ENCODE measurements at places on chromosomes 16 and 17.

DNA sequence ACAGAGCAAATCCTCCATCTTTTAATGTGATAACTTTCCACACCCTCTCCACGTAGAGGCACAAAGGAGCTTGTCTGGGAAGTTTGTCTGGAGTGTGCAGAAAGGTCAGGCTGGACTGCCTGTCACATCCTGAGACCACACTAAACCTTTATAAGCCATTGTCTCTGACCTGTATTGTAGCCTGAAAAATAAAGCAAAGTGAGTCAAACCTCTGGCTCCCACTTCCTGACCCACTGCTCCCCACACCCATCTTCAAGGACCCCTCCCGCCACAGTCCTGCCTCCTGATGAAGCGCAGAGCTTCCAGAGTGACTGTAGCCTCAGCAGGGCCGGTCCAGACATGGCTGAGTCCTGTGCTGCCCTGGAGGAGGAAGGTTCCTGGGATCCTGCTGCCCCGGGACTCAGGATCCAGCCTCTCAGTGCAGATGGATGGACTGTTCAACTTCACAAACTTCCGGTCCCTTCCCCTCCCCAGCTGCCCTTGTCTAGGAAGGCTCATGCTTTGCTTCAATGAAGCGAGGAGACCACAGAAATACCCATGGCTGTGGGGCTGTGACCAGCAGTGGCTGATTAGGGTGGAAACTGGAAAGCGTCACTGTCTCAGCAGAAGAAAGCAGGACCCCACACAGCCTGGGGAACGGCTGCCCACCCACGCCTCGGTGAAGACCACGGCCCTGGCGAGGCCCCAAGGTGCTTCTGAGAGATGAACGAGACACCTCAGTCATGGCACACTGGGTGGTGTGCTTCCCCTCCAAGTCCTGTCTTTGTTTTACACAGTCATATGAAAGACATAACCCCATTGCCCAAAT is 30.9 kb upstream of the CLEC18B start:
- no peak for DNase-seq

- DNase-seq = peak; percentile 64
These were observed 108.5 kb upstream of the XYLT1 start for GRCh38 chr16:17578981-17579874.

- peak; percentile 34 for DNase-seq
These were observed 310.6 kb downstream of the SEC14L1 start for GRCh38 chr17:77451245-77451893.

DNA sequence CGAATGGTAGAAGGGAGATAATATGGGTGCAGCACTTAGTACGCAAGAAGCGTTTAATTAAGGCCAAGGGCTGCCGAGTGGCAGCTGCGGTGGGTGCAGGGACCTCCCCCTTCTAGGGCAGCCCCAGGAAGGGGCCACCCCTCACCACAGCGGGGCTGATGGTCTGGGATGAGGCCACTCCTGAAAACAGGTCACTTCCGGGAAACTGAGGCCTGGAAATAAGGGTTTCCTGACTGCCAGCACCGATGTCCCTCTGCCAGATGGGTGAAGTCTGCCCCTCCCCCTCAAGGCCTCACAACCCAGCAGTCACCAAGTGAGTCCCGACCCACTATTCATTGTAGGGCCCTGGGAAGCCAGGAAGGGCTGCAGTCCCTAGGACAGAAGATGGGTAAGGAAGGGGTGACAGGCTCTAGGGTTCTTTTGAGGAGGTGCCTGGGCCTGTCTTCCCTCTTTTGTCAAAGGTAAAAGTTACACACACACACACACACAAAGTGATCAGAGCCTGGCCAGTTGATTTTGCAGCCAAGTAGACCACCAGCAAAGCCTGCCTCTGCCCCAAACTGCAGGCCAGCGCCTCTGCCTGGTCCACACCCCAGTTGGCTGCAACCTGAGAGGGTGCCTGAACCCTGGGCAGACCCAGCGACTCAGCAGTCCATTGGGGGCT is 12.5 kb downstream of the SREBF1 start:
- DNase-seq = no peak

GRCh38 chr17:47812146-47812920 is 9.3 kb downstream of the OSBPL7 start:
- DNase-seq = no peak

DNA sequence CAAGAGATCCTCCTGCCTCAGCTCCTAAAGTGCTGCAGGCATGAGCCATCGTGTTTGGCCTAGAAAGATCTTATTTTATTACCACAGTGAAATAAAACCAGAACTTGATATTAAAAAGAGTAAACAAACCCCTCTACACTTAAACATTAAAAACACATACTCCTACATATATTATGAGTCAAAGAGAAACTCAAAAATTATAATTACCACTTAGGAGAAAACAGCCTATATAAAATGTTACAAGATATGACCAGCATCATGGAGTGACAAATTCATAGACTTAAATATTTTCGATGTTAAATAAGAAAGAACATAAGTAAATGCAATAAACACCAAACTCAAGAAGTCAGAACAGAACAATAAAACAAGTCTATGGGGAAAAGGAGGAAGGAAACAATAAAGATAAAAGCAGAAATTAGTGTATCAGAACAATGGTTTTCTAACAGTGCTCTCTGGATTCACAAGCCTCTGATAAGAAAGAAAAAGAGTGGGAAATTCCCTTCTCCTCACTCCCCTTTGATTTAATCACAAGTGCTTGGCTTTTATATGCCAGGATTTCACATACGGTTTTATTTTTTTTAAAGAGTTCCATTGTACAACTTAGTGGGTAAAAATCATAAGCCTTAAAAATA is 23.0 kb downstream of the SKAP1 start:
- DNase-seq = no peak

GRCh38 chr17:42122371-42123303 is at the start of gene HSPB9:
Gene HSPB9 (plus strand): TSS chr17:42122804. CDS start chr17:42122851, 47 bp downstream.
- DNase-seq = no peak

DNA sequence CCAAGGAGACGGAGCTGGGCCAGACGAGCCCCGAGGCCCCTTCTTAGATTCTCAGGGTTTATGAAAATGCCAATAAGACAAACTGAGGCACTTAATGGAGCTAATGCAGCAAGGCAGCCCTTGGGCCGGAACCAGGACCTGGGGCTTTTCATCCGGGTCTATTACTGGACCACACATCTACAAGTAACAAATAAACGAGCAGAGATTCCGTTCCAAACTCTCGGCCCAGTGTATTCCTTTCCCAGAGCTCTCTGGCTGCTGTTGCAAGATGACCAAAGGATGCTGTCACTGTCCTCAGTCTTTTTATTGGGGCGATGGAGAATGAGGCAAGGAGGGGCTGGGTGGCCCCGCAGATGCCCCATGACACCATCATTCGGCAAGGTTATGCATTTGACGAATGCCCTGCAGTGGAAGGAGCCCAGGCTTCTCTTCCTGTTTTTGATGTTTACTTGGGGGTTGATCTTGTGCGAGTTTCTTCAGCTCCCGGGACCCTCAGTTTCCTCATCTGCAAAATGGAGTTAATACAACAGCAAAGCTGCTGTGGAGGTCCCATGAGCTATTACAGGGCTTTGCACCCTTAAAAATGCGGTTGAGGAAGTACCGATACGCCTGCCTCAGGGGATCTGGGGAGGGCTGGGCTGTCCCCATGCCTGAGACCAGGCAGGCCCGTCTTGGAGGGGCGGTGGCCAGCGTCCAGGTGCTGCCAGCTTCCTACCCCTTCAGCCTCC is 1.1 kb upstream of the NTN1 start:
- DNase-seq = no peak

GRCh38 chr16:8675183-8676159 is 1.1 kb downstream of the ABAT start:
- no peak for DNase-seq

- DNase-seq = no peak
These were observed 8.6 kb upstream of the ABCA9 start for GRCh38 chr17:69069226-69069750.

DNA sequence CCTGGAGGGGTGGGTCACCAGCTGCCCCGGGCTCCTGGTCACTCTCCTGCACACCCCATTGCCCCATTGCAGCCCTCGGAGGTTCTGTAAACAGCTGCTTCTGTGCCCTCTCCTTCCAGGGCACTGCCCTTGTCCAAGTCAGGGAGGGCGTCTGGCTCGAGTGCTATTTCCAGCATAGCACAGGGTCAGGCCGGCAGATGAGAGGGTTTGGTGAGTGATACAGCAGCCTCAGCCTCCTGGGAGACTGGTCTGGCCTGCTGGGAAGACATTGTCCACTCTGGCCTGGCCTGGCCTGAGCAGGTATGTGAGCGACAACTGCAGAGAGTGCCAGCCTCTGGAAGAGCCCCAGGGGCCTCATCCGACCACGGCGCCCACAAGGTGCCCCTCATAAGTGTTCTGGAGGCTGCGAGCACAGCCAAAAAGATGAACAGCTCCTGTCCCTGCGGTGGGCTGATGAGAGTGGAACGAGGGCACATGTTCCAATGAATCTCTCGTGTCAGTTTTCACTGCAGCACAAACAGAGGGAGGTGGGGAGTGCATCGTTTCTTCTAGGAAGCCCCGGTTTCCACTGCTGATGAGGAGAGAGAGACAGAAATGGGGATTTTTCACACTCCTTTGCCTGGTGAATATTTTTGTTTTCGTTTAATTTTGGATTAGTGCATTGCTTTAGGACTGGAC is 105.8 kb upstream of the SDK2 start:
- DNase-seq = no peak

GRCh38 chr17:7174603-7175326 is 4.4 kb downstream of the ASGR1 start:
- DNase-seq = no peak
